Activated T-cell treated with anti-CD3 and anti-CD28 coated beads, Interleukin-2, amount 50 U/mL, for 48 hours (primary cell): ENCODE measurements at places on chromosomes 13 and 19.

DNA sequence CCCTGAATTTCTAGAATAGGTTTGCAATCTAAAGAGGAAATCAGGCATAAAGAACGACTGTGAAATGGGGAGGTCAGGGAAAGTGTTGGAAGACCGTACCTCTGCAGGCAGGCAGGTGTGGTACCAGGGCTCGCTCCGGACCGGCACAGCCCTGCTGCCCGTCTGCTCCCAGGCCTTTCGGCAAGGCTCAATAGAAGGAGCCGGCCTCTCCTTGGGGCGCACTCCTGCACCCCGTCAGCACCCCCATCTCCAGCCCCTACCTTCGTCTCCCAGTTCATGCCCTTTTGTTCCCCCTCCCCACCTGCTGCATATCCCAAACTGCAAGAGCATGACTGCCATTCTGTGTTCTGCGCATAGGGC is 139.8 kb upstream of the SOX1 start:
- DNase-seq = no peak

DNA sequence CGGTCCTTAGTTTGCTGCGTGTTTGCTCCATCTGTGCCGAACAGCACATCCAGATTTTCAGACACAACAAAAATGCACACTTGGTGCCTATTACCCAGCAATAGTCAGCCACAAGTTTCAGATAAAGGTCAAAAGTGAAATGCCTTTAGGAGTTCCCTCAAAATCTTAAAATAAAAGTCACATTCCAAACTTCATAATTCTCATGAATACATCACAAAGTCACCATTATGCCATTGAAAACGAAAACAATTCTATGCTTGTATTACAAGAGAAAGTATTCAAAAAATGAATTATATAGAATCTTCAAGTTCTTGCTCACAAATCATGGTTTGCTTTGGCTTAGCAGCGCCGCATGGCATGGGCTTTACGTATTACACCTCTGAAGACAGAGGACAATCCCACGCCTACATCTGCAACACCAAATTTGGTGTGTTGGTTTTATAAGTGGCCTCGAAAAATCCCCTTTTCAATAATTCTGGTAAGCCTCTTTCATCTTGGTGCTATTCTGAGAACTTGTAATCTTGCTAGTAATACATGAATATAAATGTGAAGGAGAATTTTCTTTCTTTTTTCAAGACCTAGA is 26.6 kb downstream of the COL4A1 start:
- no peak for DNase-seq

DNA sequence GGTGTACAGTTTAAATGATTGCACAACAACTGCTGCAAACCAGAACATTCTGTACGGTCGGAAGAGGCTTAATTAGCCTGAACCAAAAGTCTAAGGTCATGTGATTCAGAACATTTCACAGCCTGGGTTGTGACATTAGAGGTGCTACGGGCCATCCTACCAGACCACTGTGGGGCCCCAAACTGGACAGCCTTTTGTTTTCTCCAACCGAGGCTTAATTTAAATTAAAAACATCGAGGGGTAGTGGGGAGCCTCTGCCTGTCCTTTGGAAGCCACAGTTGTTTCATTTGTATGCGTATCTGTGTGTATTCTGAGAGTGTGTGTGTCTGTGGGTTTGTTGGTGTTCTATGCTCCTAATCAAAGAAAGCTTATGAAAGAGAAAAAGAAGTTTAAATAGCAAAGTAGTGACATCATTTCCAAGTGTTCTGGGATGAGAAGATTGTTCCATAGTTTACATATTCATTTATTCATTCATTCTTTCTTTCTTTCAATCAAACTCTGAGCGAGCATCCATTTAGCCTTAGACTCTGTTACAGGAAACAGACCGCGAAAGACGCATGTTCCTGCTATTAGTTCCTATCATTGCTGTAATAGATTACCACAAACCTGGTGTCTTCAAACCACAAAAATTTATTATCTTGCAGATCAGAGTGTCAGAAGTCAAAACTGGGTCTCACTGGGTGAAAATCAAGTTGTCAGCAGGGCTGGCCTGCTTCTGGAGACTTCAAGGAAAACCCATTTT is 444.8 kb downstream of the FOXO1 start:
- peak; percentile 50 for DNase-seq

DNA sequence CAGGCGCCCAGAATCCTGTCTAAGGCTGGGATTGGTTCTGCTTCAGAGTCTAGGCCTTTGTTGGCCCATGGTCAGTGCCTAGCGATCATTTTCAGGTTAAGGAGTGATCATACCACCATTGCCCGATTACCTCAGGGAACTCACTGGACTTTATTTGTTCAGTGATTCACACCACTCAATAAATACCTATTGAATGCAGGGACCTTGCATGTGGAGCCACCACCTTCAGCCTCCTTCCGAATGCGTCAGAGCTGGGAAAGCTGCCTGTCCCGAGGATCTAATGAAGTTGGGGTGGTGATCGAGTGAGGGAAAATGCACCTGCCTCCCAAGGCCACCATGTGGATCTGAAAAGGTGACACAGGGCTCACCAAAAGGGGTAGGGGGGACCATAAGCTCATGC is 40.0 kb upstream of the POU2F2 start:
- no peak for DNase-seq

- DNase-seq = peak; percentile 59
These were observed 12.0 kb upstream of the TNFSF11 start for GRCh38 chr13:42561752-42562467.

DNA sequence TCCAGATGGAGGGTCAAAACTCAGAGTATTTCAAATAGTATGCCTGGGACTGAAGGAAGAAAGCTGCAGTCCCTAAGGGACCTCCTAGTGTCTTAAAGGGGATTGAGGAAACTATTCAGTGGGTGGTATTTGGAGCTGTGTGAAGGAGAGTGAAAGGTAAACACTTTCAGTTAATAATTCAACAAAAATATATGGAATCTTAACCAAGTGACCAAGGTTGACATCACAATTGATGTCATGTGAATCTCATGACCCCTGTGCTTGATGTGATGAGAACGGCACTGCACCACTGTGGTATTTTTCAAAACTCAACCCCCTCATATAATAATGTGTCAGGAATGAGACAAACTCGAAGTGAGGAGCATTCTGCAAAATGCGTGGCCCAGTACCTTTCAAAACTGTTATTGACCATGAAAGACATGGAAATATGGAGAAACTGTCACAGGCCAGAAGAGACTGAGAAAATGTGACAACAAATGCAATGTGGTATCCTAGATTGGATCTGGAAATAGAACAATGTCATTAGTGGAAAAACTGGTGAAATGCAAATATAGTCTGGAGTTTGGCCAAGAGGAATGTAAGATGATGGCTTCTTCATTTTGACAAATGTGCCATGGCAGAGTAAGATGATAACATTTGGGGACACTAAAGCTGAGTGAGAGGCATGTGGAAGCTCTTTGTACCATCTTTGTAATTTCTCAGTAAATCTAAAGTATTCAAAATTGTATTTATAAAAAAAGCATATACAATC is 553.9 kb downstream of the RFC3 start:
- no peak for DNase-seq

GRCh38 chr19:58330458-58330857 is 3.7 kb downstream of the ZSCAN22 start:
- no peak for DNase-seq

DNA sequence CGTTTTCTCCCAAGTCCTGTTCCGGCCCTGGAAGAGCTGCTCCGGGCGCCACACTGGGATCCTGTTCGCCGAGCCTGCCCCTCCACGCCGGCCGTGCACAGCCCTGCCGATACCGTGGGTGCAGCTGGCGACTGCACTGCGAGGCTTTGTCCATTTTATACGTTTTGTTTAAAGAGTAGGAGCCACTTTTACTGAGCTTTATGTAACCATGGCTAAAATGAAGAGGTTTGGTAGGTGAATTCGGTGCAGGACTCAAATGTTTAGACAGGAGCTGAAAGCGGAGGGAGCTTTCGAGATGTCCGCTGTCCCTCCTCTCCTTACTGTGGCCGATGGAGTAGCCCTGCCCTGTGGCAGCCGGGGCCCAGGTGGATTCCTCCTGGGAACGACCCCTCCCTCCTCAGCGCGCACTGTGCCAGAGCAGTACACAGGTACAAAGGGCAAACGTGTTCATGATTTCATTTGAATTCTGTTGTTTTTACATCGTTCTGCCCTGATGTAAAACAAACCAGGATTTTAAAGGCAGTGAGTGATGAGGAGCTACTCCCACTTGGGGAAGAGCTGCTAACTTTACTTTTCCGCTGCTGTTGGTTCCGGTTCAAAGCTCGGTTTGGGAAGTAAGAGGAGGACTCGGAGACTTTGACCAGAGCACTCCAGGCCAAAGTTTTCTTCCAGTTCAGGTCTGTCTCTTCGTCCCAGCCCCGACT is 1.7 kb downstream of the COL4A2 start:
- DNase-seq = no peak

GRCh38 chr19:4338441-4339355 is at the start of gene STAP2:
Gene STAP2 (minus strand): TSS chr19:4338827. CDS start chr19:4338753, 74 bp downstream.
- DNase-seq = peak; percentile 52

DNA sequence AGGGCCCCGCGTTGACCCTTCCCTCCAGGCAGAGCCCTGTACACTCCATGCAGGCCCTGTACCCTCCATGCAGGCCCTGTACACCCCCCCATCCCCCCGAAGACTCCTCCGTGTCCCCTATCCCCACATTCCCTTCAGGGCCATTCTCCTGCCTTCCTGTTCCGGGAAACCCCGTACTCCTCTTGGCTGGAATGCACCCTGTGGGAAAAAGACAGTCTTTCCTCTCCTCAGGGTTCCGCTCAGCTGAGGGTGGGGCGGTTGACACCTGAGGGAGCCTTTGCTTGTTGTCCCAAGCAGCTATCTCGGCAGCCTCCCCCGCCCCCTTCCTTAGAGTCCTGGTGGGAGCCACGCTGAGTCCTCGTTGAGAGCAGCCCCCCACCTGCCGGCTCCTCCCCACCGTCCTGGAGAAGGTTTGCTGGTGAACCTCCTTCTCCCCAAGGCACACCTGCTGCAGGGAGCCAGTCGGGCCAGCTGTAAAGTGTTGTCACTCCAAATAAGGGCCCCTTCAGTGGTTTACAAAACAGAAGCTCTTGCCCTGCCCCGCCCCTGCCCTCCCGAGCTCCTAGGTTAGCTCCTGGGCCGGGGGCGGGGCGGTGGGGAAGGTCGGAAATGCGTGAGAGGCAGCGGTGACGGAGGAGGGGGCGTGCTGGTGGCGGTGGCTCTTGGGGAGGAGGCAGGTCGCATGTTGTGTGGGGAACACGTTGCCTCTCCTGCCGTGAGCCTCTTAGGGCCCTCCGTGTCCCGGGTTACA is 1.5 kb downstream of the GNA11 start:
- peak; percentile 55 for DNase-seq

DNA sequence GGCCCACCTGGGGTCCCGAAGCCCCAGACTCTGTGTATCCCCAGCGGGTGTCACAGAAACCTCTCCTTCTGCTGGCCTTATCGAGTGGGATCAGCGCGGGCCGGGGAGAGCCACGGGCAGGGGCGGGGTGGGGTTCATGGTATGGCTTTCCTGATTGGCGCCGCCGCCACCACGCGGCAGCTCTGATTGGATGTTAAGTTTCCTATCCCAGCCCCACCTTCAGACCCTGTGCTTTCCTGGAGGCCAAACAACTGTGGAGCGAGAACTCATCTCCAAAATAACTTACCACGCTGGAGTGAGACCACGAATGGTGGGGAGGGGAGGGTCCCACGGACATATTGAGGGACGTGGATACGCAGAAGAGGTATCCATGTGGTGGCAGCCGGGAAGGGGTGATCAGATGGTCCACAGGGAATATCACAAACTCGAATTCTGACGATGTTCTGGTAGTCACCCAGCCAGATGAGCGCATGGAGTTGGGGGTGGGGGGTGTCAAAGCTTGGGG is 1.0 kb upstream of the ICAM5 start:
- peak; percentile 73 for DNase-seq

DNA sequence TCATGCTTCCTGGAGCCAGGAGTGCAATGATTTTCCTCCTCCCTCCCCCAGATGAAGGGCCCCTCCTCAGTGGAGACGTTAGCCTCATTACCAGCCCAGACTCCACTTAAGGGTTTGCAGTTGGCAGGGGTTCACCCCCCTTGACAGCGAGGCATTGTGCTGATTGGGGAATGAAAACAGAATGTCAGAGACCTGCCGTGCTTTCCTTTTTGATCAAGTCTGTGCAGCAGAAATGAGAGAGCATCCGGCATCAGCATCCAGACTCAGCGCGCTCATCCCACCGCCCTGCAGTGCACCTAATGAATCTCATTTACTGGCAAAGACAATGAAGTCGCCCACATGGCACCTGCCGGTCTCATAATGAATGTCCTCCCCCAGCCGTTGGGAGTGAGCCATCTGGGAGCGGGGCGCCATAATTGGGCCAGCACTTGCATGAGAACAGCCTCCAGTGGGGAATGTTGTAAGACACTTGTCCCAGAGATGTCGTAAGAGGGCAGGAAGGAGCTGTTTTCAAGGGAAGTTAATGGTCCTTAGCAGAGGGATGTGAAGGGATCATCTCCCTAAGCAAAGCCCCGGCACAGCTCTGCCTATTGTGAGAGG is 98.3 kb upstream of the UQCRFS1 start:
- no peak for DNase-seq

- peak; percentile 56 for DNase-seq
These were observed 1.8 kb downstream of the ZNF114 start for GRCh38 chr19:48271531-48272151.

DNA sequence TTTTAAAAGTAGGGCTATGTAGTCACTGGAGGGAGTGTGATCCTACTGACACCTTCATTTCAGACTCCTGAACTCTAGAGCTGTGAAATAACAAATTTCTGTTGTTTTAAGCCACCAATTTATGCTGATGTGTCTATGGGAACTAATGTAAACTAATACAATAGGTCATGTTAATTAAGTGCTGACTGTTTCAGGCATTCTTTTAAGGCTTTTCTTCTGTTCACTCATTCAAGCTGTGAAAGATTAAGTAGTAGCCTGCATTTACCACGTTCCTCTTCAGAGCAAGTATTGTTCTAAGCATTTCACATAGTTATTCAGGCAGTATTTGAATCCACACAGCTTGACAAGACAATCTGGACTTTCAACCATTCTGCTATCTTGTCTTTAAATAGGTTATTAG is 1135.0 kb downstream of the SLITRK1 start:
- DNase-seq = no peak

DNA sequence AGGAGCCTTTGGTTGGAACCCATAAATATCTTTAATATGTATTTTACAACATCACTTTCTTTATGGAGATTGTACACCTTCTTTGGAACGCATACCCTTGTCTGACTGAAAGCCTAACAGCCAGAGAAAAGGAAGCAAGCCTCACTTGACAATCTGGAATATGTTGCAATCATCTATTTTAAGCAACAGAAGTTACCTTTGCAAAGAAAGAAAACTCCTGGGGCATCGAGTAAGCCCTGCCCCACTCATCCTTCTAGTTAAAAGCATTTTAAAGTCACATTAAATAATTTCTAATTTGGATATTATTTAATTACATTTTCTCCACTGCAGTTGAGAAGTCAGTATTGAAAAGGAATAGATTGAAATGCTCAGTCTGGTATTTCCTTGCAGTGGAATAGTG is 542.7 kb downstream of the MYO16 start:
- DNase-seq = no peak

DNA sequence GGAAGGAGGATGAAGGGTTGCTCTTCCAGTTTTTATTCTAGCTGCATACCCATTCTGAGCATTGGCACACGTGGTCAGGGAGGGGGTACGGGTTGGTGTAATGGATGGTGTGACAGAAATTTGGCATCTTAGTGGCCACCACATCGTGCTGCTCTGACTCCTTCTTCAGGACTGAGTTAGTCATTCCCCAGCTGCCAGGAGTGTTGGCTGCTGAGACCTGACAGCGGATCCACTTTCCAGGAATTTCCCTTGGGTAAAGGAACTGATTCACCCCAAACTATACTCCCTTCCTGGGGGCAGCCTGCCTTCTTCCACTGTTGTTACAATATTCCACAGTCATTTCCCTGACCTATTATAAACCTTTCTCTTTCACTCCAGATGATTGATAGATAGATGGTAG is 595.5 kb upstream of the KLHL1 start:
- no peak for DNase-seq

GRCh38 chr13:113860665-113861432 is 3.0 kb downstream of the GAS6 start:
- DNase-seq = no peak
